ENCODE measurements at places on chromosomes 3 and 15.

GRCh38 chr3:53806182-53807116 lies 39.8 kb downstream of the CHDH start:
- no peak for DNase-seq

DNA sequence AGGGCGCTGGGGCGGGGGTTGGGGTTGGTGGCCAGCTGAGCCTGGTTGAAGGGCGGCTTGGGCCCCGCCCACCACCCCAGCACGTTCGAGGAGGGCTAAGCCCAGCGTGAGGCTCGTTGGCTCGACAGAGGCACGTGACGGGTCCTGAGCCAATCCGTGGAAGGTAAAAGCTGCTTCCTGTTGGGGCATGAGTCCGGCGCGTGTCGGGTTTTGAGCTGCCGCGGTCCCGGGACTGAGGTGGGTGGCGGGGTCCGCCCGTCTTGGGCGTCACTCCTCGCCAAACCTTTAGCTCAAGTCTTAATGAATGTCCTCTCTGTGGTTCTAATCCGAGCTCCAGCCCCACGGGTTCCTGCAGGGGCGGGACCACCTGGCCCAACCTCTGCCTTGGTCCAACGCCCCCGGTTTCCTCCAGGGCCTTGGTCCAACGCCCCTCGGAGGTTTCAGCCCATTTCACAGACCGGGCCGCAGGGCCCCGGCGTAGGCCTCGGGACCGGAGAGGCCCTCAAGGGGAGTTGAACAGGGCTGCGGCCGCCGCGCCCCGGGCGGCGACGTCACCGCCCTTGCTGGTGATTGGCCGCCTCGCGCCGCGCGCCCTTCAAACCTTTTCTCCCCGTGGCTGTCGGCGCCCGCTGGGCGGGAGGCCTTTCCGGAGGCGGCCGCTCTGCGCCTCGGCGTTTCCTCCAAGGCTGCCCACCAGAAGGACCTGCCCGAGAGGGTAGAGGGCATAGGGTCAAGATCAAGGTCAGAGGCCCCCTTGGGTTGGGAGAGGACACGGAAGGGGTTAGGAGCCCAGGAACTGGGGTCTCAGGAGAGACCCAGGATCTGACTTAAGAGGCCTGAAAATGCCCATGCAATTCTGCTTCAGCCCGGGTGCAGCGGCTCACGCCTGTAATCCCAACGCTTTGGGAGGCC lies at the start of gene RCCD1:
TSS of gene RCCD1 (plus strand) at position 173 of the 912 bp plus-strand sequence. CDS start 1,851 bp downstream, outside the sequence.
- peak; percentile 91 for DNase-seq

- no peak for DNase-seq
These were observed 16.1 kb upstream of the LARP6 start for GRCh38 chr15:70870051-70870450.

- no peak for DNase-seq
These were observed 276.4 kb downstream of the EPHB1 start for GRCh38 chr3:135071483-135071882.

DNA sequence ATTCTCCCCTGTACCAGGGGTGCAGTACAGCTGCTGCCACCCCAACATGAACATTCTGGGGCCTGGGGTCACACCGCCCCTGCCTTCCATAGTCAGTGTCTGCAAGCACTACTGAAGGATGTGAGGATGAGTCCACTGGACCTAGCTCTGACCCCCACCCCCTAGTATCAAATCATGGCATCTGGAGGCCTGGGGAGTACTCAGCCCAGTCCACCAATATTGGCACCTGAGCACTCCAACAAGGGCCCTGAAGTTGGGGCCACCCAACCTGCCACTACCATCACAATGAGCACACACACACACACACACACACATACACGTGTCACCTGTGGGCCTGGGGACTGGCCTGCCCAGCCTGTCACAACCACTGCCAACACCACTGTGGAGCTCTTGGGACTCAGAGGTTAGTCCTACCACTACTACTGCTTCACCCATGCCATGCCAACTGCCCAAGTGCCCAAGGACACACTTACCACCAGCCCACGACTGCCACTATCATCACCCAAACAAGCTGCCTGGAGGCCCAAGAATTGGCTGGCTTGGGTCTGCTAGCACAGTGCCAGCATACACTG lies 253.9 kb downstream of the MCTP2 start:
- DNase-seq: no peak

GRCh38 chr3:182178488-182179200 lies 466.9 kb downstream of the SOX2 start:
- DNase-seq: no peak

- no peak for DNase-seq
These were observed 563.5 kb upstream of the CCDC54 start for GRCh38 chr3:106813742-106814141.

DNA sequence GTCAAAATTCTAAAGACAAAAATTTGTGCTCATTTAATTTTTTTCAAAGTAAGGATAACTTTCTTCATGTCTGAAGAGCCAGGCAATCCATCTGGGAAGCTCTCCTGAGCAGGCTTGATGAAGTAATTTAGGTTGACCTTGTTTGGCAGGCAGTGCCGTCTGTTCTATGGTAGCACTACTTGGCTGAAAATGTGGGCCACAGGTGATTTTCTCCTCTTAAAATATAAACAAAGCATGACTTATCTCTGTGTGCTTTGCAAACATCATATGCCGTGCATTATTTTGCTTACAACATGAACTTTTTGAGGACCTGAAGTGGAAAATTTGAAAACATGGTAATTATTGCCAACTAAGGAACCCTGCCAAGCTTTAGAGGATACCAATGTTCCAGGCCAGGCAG lies 143.2 kb downstream of the RAP2B start:
- DNase-seq: no peak

DNA sequence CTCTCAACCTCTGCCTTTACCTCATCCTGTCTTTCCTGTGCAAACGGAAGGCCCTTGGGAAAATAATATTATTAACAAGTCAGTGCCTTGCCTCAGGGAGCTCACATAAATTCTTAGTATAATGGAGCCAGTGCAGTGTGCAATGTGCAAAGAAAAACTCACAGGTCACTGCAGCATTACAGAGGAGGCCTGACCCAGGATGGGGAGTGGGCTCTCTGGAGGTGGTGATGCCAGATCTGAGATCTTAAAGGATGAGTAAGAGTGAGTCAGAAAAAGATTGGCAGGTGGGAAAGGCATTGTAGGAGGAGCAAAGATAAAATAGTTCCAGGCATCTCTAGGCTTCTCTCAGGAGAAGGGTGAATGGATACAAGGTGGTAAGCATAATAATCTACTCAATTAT lies 185.6 kb upstream of the ADAMTS9 start:
- DNase-seq: no peak
